K562 (cell line): ENCODE measurements at places on chromosomes 2 and 18. TPM values are rescaled to one million over a fixed set of nuclear protein-coding genes. Genes with fewer than 3 reads are reported as not detected.

GRCh38 chr2:3377279-3377611 lies 373 bp downstream of the EIPR1 start:
- DNase-seq: no peak

The MFF gene
- polyA plus RNA-seq: 45.9 and 55.7 TPM in 2 replicates

DNA sequence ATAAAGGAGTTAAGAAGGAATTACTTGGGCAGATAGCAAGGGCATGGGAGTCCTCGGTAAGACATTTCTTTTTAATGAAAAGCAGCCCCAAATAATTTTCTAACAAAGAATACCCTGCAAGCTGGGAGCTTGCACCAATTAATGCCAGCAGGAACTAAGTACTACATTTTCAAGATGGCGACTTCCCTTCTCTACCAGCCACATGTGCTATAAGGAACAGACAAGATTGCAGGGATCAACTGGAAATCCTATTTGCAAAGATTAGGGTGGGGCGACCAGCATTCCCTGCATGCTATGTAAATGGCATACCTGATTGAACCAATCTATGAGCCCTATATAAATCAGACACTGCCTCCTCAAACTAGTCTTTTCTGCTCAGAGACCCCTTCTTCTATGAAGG lies 827.5 kb downstream of the ADCYAP1 start:
- no peak for DNase-seq

- no peak for DNase-seq
Measured at GRCh38 chr2:1550076-1550475, 136.8 kb downstream of the TPO start.

GRCh38 chr2:208990716-208991115 lies 433.1 kb upstream of the MAP2 start:
- no peak for DNase-seq

DNA sequence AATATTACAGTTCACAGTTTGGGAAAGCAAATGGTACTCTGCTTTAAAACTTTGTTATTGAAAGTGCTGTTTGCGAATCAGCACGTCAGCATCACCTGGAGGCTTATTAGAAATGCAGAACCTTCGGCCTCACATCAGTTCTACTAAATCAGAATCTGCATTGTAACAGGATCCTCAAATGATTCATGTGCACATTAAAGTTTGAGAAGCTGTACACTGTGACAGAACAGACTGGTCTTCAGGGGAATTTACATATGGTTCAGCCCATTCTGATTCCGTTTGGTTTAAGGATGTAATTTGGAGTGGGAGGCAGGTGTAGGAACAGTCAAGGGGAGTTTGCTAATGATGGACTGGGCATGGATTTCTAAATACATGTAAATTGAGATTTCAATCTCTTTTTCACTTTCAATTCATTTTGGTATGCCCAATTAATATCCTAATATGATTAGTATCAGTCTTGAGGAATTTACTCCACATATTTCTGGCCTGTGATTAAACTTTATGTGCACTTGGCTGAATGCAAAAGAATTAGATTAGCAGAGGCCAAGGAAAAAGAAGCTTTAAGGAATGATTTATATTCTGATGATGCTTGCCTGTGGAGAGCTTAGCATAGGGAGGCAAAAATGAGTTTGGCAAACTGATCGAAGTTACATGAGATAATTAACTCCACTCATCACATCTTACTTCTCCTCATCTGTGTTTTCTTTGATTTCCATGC lies 248.8 kb downstream of the XIRP2 start:
- no peak for DNase-seq

- DNase-seq: no peak
Measured at GRCh38 chr18:79826966-79827365, 29.2 kb downstream of the KCNG2 start.

- no peak for DNase-seq
Measured at GRCh38 chr2:232323328-232323650, 55.3 kb upstream of the ALPP start.

The UGT1A8 gene
- polyA plus RNA-seq: not detected in 2 replicates

The DSG3 gene
- 0.04 TPM in 2 replicates for polyA plus RNA-seq

The ACTR2 gene
- polyA plus RNA-seq: 118 and 122 TPM in 2 replicates

GRCh38 chr2:240060977-240061591 lies 7.8 kb upstream of the OR6B3 start:
- peak; percentile 14 for DNase-seq

DNA sequence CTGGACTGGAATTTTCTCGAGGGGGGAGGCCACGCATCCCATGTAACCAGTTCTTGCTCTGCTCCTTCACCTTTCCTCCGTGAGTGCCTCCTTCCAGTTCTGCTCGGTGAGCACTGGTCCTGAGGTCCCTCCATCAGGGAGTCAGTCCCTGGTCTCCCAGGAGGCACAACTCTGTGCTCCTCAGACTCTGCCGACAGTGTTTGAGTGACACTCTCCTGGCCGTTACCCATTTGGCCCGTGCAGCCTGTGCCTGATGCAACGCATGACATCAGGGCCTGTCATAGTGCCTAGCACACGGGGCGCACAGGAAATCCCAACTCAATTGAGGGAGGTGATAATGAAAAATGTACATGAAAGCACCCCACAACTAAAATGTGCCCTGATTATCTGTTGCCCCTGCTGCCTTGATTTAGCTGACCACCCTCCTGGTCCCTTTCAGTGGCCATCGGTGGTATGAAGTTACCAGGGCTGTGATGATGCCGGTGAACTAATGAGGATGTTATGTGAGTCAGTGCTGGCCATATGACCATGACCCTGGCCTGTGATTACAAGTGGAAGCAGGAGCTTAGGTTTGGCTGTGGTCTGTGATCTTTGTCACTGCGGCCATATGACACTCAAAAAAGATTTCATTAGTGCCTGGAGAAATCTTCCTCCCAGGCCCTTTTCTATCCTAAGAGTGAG lies 144.6 kb downstream of the TDRD15 start:
- DNase-seq: no peak

DNA sequence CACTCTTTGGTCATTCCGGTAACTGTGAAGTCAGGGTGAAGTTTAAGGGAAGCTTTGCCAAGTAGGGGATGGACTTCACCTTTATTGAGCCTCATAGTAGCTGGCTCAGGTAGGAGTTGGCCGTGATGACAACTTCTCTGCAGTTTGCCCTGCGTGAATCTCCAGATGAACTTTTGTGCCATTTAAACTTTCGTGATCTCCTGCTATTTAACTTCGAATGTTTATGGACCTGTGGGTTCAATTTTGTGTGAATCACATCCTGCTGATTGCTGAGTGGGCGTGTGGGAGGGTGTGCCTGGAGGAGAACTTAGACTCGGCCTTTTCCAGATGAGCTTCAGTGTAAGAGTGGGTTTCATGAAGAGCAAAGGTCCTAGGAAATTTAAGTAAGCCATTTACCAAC lies 4.2 kb downstream of the UGT1A1 start:
- no peak for DNase-seq

The CD8B2 gene
- polyA plus RNA-seq: not detected in 2 replicates

DNA sequence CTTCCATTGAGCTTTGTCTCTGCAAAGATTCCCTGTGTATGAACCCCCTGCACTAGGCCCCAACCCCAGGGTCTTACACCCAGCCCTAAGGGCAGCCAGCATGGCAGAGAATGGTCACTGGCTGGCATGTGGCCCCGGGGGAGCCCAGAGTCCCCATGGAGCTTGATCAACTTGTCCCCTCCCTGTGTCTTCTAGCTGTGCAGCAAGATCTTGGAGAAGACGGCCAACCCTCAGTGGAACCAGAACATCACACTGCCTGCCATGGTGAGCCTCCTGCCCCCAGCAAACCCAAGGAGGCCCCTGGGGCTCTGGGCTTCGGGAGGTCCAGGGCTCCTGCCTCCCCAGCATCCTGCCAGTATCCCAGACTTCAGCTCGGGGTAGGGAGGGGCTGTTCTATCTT lies 81.5 kb downstream of the DYSF start:
- no peak for DNase-seq

The TACR1 gene
- not detected in 2 replicates for polyA plus RNA-seq

DNA sequence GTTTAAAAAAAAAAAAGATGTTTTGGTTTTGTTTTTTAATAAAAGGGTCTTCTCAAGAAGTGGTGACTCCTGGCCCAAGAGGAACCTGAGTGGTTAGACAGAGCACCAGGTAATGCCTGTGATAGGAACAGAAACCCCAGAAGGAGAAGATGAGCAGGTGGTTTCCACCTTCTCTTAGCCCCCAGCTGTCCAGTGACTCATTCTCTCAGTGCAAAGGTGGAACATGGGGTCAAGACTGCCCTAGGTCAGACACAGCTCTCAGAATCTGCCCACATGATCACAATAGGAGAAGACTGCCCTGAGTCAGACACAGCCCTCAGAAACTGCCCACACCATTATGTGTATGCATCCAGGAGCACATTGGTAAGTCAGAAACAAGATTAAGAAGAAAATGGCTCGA lies 61.8 kb downstream of the TBC1D8 start:
- DNase-seq: no peak

The VIL1 gene
- 1.9 and 3.7 TPM in 2 replicates for polyA plus RNA-seq

GRCh38 chr2:898319-898718 lies 52.3 kb upstream of the SNTG2 start:
- DNase-seq: peak; percentile 26

DNA sequence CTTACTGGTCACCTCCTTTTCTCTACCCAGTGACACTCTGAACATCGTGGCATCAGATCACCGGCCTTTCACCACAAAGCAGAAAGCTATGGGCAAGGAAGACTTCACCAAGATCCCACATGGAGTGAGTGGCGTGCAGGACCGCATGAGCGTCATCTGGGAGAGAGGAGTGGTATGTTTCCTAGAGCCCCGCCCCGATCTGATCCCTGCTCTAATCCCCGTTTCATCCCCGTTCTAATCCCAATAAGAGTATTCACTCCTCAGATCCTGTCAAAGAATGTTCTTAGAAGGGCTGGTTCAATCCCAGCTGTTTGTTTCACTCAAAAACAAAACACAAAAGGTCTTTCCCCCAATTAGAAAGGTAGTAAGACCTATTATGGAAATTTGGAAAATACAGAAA lies 30.4 kb upstream of the MAPRE3 start:
- no peak for DNase-seq

DNA sequence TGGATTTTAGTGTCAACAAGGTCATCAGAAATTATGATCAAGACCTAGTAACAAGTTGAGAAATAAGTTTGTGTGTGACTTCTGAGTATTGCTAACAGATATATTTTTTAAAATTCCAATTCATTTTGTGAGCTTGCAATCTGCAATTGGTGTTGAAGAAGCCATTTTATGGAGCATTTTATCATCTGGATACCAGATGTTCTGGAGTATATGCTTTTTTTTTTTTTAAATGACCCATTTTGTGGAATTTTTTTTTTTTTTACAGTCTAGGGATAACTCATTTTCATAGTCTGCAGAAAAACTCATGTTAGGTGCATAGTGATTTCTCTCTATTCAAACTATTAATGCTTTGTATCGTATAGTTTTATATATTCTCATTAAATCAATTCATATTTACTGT lies 12.6 kb downstream of the QPCT start:
- DNase-seq: no peak

DNA sequence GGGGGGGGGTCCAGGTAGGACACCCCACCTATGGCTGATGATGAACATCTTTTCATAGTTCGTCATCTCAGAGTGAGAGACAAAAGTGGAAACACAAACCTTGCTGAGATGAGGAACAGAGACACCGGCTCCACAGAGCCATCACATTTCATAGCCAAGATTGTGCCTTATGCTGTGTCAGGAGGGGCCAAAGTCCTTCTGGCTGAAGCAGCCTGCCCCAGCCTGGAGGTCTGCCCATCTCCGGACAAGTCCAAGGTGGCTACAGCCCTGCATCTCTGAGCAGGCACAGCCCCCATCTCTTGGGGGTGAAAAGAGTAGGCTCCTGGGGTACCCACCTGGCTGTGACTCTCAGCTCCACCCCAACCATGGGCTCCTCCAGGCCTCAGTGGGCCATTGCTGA lies 70.3 kb downstream of the ZBTB7C start:
- no peak for DNase-seq

DNA sequence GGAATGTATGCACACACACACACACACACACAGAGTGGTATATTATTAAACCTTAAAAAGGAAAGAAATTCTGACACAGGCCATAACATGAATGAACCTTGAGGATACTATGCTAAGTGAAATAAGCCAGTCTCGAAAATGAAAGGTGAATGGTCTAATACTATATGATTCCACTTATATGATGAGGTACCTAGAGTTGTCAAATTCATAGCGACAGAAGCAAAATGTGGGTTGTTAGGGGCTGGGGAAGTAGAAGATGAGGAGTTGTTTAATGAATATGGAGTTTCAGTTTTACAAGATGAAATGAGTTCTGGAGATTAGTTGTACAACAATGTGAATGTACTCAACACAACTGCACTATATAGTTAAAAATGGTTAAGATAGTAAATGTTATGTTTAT lies 118.1 kb downstream of the ABCA12 start:
- DNase-seq: no peak

- DNase-seq: no peak
Measured at GRCh38 chr2:236449167-236449761, 120.4 kb upstream of the ACKR3 start.

The PJVK gene
- polyA plus RNA-seq: 1.2 and 2.1 TPM in 2 replicates

DNA sequence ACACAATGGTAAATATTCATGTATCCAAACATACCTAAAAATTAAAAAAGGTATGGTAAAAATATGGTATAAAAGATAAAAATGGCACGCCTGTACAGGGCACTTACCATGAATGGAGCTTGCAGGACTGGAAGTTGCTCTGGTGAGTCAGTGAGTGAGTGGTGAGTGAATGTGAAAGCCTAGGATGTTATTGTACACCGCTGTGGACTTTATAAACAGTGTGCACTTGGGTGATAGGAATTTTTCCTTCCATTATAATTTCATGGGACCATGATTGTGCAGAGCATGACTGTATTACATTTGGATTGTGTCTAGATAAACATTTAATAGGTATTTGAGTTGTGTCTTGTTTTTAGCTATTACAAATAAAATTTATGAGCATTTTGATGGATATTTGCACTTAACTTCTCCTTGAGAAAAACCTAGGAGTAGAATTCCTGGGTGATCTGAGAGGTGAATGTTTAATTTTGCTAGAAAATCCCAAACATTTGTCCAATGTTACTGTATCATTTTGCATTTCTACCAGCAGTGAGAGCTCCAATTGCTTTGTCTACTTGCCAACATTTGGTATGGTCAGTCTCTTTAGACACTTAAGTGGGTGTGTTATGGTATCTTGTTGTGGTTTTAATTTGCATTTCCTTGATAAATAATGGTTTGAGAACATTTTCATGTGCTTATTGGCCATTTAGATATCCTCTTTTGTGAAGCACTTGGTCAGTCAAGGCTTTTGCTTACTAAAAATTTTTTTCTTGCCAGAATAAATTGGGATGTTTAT lies 81.7 kb downstream of the BCL2L11 start:
- DNase-seq: no peak

- no peak for DNase-seq
Measured at GRCh38 chr18:78793313-78794070, 186.1 kb upstream of the SALL3 start.

GRCh38 chr18:48754993-48755473 lies 195.7 kb downstream of the SMAD7 start:
- DNase-seq: no peak

DNA sequence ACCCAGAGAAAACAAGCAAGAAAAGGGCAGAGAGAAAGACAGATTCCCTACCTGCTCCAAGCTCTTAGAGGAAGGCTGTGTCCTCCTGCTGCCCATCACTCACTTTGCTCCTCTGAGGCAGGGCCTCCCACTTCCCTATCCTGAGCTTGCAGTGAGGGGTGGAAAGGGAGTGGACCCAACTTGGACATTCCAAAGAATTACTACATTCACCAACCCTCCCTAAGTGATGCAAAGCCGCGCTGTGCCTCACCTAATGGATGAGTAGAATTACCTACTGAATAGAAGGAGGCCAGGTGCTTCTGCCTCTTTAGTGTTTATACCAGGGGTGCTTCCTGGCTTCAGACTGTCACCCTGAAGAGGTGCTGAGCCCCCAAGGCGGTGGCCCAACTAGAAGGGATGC lies 5.6 kb upstream of the OSR1 start:
- DNase-seq: no peak

The ARID5A gene
- polyA plus RNA-seq: 8.4 and 12.5 TPM in 2 replicates
